ENCODE measurements at places on chromosomes 2 and 18.

DNA sequence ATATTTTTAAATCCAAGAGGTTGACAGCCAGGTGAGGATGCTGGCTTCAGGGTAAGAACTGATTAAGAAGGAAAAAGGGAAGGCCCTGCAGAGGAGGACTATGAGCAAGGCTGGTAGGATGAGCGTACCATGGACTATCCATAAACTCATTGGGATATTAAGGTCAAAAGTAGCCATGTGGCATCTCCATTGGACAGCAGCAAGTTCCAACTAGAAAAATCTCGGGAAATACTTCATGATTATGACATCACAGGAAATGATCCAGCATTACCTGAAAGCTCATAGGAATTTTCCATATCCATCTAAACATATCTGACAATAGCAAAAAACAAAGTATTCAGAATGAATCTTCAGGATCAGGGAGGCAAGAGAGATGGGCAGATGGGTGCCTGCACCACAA lies 34.2 kb downstream of the TGFA start:
- no peak for DNase-seq

DNA sequence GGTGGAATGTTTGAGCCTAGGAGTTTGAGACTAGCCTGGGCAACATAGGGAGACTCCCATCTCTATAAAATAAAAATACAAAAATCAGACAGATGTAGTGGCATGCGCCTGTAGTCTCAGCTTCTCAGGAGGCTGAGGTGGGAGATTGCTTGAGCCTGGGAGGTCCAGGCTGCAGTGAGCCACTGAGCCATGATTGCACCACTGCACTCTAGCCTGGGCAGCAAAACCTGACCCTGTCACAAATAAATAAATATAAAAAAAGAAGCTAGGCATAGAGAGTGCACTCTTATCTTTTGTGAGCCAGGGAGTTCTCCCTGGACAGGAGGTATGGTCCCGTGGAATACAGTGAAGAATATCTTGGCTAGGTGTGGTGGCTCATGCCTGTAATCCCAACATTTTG lies 11.0 kb upstream of the KYNU start:
- no peak for DNase-seq

- no peak for DNase-seq
Measured at GRCh38 chr2:237219826-237220225, 134.1 kb downstream of the COPS8 start.

DNA sequence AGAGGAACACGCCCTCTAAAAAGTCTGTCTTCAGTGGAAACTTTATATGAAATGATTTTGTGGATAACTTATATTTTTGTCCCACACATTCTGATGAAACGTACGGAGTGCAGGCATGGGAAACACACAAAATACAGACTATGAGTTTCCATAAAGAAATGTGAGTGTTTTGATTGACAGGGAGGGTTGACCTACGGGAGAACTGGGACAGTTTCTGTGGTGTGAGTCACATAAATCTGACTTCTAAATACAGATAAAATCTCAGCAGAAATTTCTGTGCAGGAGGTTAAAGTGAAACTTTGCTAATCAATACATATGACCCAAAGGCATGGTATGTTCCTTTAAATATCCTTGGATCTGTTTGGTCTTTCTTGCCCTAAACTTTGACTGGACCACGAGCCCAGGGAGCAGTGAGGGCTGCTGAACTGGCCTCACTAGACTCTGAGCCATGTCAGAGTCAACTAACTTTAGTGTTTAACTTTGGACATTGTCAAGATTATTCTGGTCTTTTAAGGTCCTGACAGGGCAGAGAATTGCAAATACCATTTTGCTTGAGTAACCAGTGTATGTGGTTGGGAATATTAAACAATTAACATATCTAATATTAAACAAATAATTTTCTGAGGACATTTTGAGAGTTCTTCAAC lies 206.9 kb upstream of the LYPD1 start:
- DNase-seq: no peak

- DNase-seq: no peak
Measured at GRCh38 chr2:68741805-68742306, 7.2 kb downstream of the ARHGAP25 start.
